ENCODE measurements at places on chromosomes 7 and 10.

GRCh38 chr7:84912993-84913635 is 273.7 kb downstream of the SEMA3D start:
- DNase-seq, result no peak

- no peak for DNase-seq
Measured at GRCh38 chr10:86334488-86335085, 32.0 kb downstream of the GRID1 start.

DNA sequence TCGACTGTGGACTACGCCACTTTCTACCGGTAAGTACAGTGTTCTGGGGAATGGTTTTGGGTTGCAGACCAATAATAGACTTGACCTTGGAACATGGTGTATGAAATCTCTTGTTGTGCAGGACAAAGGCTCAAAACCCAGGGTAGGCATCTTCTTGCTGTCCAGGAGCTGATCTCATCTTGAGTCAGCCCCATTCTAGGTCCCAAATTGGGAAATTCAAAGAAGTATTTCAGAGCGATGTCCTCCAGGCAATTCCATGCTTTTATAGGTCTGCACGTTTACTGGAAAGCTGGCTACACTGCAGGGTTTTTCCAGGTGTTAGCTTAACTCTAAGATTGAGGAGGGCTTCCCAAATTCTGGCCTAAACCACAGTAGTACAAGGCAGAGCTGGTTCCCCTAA is 180.7 kb downstream of the BMPER start:
- no peak for DNase-seq

DNA sequence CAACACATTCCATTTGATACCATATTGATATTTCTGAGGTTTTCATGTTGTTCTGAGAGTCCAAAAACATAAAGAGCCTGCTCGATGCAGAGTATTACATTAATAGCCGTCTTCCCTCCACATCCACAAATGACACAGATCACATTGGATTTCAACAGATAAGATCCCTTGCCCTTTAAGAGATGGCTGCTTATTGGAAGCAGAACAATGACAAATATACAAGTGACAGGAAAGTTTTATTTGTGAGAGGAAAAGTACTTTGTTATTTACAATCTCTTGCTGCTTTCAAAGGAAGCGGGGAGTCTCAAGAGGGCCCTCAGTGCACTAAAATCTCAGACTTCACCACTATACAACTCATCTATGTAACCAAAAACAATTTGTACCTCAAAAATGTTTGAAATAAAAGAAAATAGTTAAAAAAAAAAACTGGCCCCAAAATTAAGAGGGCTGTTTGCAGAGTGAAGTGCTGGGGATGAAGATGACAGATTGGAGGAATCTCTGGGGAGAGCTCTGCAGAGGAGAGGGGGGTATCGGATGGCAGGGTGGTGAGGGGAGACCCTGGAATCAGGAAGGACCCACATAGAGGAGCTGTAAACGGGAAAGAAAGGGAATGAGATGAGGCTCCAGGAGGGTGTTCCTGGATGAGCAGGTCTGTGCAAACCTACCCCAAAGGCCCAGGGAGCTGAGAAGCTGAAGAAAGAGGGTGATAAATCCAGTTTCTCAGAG is 42.5 kb upstream of the ZNF438 start:
- DNase-seq, result no peak

DNA sequence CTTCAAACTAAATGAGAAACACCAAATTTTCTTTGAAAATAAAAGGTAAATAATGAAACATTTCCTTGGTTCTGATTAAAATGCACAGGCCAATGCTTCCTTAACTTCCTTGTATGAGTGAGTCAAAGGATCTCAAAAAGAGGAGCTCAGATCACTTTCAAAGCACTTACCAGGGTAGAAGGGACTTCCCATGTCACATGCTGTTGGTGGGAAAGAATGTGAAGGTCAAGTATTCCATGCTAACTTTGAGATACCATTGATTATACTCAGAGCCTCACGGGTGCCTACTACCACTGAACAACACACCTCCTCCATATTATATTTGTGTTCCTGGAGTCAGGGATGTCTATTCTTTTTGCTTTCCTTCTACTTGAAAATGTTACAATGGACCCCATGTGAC is 233.5 kb upstream of the KIAA1217 start:
- no peak for DNase-seq

DNA sequence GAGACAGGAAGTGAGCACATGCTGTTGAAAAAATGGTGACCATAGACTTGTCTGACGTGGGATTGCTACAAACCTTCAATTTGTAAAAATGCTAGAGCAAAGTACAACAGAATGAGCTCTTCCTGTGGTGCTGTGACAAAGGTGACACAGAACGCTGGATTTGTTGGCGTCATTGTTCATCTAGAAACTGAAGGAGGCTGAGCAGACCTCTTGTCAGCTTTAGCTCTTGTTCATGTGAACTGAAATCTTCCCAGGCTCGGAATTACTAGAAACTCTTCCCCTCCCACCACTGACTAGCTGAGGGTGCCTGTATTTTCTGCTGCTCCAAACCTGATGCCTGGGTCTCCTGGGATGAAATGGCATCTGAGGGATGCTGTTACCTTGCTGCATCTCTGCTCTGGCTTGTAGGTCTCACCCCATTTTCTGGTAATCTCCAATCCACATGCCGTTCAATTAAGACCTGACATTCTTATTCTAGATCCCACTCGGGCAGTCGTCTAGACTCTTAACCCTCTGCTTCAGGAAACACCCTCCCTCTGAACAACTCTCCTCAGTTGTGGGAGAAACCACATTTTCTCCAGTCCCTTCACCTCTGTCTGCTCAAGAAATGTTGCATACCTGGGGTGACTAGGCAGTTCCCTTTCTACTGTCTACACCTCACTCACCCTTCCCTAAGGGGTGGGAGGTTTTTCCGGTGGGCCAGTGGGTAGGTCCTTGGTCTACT is 349.3 kb downstream of the CXCL12 start:
- no peak for DNase-seq

GRCh38 chr10:14173706-14174594 is 156.8 kb downstream of the FRMD4A start:
- DNase-seq, result peak; percentile 70

DNA sequence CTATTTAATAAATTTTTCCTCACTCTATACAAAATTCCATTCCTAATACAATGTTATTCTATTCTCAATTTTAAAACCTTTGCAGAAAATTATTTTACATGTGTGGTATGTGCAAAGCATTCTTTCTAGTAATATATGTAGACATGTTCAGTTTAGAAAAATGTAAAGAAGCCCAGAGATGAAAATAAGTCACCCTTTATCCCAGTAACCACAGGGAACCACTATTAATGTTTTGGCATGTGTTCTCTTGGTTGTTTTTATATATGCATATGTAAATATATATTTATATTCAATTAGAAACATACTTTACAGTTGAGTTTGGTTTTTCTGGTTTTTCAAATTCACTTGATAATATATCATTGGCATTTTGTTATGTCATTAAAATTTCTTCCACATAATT is 14.8 kb upstream of the GLCCI1 start:
- DNase-seq, result no peak
